ENCODE measurements at places on chromosomes 4 and X.

GRCh38 chr4:124903995-124904722 lies 191.6 kb upstream of the ANKRD50 start:
- no peak for DNase-seq

DNA sequence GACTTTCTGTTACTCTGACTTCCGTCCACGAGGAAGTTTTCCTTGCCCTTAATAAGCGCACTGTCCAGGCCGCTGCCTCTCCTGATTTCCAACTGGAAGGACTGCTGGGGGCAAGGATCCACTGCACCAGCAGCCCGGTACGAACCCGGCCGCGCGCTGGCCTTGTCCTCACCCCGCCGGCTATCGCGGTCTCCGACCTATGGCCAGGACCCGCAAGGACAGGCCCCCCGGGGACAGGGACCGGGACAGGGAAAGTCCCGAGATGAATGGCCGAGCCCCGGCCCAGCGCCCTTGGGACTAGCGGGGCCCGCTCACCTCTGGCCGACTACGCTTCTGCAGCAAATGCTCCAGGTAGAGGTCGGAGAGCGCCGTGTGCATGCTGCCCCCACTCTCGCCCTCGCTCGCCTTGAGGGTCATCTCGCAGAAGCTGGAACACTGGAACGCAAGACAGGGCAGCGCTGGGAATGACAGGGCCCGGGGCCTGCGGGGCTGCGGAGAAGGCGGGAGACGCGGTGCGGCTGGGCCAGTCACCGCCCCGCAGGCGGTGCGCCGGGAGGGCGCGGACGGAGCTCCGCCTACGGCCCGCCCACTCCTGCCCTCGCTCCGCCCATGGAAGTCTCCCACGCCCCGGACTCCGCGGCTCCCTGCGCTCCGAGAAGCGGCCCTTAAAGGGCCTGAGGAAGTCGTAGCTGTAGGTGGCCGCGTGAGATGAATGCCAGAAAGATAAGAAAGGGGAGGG lies at the start of gene MPP1:
MPP1 (minus strand) TSS at position 529 of the 739 bp plus-strand sequence; CDS start at position 417, 112 bp downstream.
- peak; percentile 92 for DNase-seq

- peak; percentile 72 for DNase-seq
These were observed at the start of gene OPHN1 for GRCh38 chrX:68433155-68433980. Gene OPHN1 (minus strand): TSS chrX:68433495. CDS start chrX:68433020, 475 bp downstream.

GRCh38 chrX:67563469-67564448 lies 19.9 kb downstream of the AR start:
- DNase-seq, result no peak

- DNase-seq, result no peak
These were observed 10.9 kb downstream of the MFAP3L start for GRCh38 chr4:170015285-170015684.

DNA sequence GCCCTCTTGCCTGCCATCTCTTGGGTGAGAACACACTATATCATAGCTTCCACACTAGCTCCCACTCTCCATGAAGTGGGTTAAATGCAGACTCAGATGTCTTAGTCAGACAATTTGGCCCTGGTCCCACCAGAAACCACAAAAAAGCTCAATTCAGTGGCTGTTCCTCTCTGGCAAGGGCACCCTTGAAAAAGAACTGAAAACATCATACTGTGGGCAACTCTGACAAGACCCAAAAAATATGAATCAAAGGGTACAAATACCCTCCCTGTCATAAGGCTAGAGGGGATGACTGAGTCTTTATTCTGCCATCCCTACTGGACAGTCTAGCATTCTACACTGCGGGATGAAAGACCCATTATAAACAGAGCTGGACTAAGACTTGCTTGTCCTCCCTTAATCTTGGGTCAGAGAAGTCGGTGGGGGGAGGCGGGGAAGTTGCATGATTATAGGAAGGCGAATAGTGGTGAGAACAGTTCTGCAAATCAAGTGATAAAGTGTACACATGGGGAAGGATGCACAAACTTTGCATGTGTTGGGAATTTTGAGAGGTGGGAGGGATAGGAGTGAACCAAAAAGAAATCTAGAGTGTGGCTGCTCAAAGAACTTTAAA lies 172.1 kb downstream of the OPHN1 start:
- DNase-seq, result peak; percentile 51

- DNase-seq, result no peak
These were observed 65.8 kb downstream of the SUPT20HL2 start for GRCh38 chrX:24248042-24248441.

GRCh38 chr4:153259661-153260060 lies 55.4 kb downstream of the TRIM2 start:
- no peak for DNase-seq

All from suppressor macrophage (primary cell).